Thyroid gland (tissue), 4 donors: ENCODE measurements at places on chromosomes 16 and 17.

GRCh38 chr16:13795131-13795530, 124.8 kb upstream of the ERCC4 start:
- no peak for DNase-seq

DNA sequence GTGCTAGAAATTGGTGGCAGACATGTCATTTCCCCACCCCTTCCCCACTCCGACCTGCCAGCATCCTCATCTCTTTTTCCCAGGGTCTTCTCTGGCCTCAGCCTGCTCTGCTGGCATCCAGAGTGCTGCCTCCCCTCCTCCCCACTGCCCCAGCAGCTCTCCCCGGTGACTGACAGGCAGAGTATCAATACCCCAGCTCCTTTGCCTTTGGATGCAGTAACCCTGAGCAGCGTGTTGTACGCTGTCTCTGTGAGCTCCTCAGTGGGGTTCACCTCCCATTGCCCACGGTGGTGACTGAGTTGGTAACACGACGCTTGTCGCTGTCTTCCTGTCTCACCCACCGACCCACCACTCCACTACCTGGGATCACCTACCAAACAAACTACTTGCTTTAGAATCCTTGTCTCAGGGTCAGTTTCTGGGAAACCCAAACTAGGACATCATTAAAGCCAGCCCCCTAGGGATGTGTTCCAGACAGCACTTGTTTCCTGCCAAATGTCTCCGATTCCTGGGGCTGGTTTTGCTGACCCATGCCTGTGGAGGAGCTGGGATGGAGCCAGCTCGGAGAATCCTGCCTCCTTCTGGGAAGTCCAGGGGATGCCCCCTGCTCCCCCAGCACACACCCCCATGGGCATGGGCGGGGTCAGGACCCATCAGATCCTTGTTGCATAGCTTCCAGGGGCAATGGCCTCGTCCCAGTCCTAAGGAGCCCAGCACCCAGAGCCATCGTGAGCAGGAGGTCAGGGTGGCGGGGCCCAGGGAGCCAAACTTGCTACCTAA, 8.3 kb upstream of the SBK1 start:
- no peak for DNase-seq

DNA sequence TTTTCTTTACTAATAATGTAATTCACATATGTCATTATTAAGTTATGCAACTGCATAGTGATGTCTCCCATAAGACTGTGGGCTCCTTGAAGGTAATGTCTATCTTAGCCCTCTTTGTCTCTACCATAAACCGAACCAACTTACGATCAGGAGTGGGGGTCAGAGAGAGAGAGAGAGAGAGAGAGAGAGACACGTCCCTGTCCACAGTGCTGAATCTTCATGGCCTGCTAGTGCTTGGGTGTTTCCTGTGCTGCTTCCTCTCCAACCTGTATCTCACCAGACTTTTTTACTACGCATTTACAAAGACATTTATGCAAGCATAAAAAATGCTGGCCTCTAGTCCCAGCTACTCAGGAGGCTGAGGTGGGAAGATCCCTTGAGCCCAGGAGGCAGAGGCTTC, 52.2 kb upstream of the HAPSTR1 start:
- no peak for DNase-seq

DNA sequence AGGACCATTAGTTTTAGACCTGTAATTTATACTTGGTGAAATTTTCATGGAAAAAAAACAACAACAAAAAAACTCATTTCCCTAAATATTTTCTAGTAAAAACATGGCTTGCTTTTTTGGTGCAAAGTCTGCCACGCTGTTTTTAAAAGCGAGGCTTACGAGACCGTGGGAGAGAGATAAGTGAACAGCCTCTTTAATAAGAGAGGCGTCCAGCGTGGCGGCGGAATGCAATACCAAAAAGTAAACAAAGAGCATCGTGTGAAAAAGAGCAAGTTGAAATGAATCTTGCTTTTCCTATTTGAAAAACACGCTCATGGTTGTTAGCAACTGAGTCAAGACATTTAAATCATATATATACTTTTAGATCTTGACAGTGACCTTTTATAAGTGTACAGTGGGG, 10.5 kb upstream of the MSI2 start:
- DNase-seq = no peak

- no peak for DNase-seq
These were observed 47.8 kb downstream of the PDPK1 start for GRCh38 chr16:2585651-2586081.

DNA sequence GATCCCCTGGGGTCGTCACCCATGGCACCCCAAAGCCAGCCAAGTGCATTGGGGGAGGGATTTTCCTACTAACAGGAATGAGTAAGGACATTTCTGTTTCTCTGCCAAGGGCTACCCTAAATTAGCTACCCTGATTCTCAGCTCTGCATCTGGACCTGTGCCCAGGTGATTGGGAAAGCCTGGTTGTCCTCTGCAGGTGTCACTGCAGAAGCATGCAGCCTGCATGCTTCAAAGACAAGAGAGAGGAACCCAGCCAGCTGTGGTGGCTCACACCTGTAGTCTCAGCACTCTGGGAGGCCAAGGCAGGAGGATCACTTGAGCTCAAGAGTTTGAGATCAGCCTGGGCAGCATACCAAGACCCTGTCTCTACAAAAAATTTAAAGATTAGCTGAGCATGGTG, 19.6 kb downstream of the BEAN1 start:
- no peak for DNase-seq

DNA sequence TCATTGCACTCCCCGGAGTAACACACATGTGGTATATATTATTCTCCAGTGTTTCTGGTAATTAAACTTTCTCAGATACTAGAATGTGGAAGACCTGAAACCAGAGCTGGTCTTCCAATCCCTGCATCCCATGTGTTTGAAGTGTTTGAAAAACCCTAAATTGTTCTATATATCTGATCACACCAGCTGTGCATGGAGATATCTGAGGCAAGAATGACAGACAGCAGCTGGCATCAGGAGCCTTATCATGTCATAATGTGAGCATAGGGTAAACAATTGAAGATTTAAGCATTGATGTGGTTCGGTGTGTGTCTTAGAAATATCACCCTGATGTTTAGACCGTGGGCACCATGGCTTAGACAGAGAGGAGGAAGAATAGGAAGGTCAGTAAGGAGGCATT, 251.0 kb downstream of the CDH11 start:
- DNase-seq = no peak

DNA sequence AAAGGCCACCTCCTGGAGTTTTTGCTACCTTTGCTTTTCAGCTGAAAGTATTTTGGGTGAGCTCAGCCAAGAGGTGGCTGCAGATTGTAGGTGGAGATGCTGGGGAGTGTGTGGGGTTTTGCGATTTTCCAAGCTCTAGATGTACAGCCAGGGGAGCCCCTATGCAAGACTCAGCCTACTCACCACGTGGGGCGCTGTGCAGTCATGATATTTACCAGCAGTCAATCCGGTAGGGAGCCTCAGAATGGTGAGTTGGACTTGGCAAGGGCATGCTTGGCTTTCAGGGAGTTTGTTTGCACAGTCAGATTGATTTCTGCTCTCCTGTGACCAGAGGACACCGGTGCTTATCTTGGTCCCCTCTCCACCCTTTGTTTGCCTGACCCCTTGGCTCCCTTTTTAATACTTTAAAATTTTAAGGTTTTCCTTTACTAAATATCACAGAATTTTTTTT, 175.3 kb downstream of the UTP18 start:
- peak; percentile 92 for DNase-seq

DNA sequence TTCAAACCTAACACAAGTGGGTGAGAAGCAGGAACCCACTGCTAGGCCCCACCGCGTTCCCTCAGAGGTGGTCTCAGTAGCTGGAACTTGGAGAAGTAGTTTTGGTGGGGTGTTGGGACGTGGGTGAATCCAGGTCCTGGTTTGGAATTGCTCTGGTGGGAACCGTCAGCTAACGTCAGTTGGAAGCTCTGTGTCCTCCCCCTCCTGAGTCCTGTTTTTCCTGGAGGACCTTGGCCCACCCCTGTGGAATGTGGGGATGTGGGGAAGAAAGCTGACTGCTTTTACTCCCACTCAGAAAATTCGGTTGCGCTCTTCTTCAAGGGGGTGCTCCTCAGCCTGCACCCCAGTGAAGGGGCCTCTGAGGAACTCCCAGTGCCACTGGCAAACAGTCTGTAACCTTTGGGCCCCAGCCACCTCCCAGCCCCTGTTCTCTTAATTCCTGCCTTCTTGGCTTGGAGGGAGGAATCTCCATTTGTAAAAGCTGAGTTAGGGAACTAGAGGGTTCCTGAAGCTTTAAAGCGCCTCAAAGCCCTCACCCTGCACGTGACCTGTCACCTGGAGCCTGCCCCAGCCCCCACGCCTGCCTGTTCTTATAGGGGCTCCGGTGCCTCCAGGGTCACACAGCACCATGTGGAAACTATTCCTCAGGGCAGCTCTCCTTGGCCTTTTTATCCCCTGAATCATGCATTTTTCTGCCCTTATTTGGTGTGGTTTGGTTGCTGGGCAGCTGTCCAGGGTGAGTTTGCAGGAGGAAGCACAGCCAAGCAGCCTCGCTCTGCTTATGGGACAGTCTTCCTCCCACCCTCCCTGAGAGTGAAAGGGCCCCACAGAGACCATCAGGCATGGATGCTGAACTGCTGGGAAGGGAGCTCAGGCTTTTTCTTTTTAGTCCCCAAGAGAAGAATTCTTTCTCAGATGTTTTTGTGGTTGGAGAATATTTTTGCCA, 16.2 kb upstream of the NAGLU start:
- DNase-seq = peak; percentile 95

DNA sequence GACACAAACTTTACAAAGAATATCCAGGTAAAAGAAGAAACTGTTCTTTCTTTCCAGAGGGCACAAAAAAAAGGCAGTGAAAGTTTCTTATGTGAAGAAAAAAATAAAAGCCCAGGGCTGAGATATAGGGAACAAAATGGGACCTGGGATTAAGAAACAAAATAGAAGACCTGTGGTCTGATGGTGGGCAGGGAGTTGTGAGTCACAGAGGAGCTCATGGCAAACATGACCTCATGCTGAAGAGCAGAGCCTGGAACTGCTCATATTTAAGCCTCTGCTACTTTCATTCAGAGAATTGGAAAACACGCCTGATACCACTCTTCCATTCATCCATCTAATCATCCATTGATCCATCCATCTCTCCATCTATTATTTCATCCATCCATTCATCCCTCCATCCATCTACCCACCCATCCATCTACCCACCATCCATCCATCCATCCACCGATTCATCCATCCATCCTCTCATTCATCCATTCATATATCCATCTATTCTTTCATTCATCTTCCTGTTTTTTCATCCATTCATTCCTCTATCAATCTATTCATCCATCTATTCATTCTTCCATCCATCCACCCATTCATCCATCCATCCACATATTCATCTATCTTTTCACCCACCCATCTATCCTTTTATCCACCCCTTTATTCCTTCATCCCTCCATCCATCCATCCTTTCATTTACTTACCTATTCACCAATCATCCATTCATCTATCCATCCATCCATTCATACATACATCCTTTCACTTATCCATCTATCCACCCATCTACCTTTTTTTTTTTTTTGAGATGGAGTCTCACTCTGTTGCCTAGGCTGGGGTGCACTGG, 30.0 kb downstream of the WFDC1 start:
- no peak for DNase-seq

DNA sequence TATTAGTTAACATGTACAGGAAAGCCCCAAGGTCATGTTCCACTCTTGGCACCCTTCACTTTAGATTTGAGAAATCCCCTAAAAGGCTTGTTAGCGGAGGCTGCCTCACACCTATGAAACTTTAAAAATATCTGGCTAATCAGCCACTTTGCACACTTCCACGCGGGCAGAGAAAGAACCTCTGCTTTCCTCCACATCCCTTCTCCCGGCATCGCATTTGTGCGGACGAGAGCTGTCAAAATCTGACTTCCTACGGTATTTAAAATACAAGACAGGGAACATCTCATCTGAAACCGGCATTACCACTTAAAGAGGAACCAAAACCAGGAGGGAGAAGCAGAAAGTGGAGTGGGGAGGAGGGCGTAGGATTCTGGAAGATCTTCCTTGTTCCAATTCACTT, 422.3 kb downstream of the TMEM114 start:
- DNase-seq = no peak

DNA sequence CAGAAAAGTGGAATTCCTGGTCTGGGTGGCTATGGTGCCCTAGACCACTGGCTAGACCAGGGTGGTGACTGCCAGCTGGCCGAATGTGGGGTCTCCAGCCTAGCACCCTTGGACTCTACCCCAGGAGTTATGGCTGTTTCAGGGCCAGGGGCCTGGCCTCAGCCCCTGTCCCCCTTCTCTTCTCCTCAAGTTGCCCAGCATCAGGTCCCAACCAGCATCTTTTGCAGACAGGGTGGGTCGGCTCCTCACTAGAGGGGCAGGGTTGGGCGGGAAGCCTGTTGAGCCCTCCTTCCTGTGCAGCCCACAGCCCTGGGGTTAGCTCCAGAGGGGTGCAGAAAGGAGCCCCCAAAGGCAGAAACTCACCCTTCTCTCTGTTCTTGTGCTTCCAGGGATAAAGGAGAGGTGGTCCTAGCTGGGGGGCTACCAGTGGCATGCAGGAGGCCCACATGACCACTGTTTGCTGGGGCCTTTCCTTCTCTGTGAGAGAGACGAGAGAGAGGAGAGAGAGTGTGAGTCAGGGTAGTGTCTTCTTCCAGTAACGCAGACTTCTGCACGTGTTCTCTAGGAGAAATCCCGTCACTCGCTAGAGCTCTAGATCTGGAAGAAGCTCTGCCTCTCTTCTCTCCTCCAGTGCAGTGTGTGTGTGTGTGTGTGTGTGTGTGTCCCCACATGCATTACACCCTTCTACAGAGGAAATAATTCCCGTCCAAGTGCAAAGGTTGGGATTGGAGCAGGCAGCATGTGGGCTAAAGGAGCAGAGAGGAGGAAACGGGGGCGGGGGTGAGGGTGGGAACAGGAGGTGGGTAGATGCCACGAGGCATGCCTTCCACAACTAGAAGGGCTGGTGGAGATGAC, 209.4 kb downstream of the SEC14L1 start:
- DNase-seq = peak; percentile 14

DNA sequence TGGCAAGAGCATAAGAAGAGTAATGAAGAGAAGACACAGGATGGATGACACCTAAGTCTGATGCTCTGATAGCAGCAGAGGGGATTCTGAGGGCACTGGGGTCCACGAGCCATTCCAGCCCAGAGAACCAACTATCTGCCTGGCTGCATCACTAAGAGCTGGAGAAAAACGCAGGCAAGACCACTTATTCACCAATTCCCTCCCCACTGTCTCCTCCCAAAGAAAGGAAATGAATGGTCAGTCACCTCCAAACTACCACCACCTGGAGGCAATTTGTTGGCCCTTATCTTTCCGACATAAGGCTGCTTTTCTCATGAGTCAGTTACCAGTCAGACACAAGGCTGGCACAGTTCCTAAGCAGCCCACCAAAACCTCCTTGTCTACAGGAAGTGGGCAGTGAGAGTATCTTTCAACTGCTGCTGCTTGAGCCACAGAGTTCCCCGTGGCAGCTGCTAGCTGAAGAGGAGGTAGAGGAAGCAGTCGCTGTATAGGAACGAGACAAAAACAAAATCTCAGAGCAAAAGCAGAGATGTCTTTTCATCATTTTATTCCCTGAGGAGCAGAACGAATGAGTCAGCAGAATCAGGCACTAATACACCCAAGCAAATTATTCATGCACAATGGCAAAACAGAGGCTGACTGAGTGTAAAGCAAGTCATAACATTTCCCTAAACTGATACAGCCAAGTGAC, 111.1 kb downstream of the SMG6 start:
- DNase-seq = no peak

- DNase-seq = no peak
These were observed 16.7 kb downstream of the SOCS3 start for GRCh38 chr17:78343187-78343542.
